ENCODE measurements at places on chromosomes 12 and 14.

DNA sequence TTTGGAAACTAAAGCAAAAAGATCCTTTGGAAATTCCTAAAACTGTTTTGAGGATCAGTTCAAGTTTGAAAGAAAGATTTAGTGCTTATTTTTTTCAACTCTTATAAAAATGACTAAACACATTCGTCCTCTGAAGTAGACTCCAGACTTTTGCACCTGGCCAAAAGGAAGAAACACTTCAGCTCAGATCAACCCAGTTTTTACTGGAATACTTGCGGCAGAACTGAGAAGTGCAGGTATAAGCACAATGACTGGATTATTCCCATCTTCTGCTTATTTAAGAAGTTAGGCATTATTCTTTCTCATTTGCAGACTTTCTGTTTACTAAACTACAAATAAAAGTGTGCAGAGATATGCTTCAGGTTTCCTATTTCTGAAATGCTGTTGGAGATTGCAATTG lies 41.9 kb downstream of the PDE6H start:
- no peak for DNase-seq

- DNase-seq: no peak
Measured at GRCh38 chr12:51915951-51916350, 8.6 kb downstream of the ACVRL1 start.

GRCh38 chr12:124456652-124457152 lies 110.7 kb downstream of the NCOR2 start:
- DNase-seq: no peak

DNA sequence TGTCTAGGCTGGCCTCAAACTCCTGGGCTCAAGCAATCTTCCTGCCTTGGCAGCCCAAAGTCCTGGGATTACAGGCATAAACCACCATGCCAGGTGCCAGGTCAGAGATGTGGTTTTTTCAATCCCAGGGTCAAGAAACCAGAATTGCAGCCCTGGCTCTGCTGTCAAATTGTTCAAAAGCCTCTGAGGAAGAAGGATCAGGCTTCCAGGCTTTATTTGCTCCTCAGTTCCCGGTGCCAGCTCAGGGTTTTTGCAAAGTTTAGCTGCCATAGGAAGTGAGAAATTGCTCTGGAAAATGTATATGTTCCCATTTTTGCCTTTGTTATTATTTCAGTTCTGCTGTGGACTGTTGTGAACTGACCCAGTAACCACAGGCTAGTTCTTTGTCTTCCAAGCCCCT lies 28.7 kb downstream of the WNT5B start:
- DNase-seq: no peak

DNA sequence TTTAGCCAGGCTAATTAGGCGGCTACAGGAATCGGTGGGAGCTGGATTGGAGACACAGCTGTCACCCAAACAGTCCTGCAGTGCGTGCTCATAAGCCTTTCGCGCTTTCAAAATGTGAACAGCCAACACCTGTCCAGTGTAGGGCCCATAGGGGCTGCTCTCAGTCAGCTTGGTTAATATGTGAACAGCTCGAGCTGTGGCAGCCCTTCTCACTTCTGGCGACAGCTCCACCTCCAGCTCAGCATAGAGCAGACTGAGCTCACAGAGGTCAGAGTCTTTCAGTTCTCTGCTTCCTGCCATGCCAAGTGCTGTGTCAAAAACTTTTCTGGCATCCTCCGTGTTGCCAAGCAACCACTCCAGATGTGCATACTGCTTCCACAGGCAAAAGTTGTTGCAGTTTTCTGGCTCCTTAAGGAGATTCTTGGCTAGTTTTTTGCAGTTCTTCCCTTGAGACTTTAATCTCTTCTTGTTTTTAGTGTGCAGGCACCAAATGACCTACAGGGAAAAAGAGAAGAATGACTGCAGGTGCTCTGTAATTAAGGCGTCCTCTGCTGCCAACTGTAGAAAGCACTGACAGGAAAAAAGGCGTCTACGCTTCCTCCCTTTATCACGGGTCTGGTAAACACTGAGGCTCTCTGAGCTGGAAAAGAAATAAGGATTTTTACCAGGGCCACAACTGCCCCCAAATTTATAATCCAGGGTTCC lies 32.5 kb downstream of the PSMC1 start:
- DNase-seq: no peak

- DNase-seq: no peak
Measured at GRCh38 chr14:21036751-21037150, 2.1 kb upstream of the RNASE13 start.

GRCh38 chr12:50353869-50354593 lies 42.4 kb downstream of the FAM186A start:
- no peak for DNase-seq

DNA sequence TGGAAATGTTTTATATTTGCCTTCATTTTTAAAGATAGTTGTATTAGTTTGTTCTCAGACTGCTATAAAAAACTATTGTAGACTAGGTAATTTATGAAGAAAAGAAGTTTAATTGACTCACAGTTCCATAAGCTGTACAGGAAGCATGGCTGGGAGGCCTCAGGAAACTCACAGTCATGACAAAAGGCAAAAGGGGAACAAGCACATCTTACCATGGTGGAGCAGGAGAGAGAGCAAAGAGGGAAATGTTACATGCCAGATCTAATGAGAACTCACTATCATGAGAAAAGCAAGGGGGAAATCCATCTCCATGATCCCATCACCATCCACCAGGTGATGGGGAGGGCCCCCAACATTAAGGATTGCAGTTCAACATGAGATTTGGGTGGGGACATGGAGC lies 35.5 kb upstream of the UNC79 start:
- DNase-seq: no peak

DNA sequence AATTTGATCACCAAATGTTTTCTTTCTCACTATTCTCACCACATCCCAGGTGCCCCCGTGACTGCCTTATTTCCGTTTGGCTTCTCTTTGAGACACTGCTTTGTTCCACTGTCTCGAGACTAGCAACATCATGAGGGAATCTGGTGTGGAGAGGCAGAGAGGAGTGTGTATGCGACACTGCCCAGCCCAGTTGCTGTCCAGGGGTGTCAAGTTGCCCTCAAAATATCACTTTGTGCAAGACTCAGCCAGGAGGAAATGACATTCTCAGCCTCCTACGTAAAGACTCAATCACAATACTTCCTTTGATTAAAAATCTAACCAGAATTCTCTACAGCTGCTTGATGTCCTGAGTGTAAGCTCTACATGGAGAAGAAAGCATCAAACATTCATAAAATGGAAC lies 48.2 kb upstream of the EEA1 start:
- DNase-seq: no peak

DNA sequence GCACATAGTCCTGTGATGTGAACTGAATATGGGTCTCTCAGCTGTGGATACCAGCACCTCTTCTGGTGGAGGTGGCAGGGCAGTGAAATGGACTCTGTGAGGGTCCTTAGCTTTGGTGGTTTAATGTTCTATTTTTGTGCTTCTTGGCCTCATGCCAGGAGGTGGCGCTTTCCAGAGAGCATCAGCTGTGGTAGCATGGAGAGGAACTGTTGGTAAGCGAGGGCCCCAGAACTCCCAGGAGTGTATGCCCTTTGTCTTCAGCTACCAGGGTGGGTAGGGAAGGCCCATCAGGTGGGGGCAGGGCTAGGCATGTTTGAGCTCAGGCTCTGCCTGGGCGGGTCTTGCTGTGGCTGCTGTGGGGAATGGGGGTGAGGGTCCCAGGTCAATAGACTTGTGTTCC lies 241.7 kb downstream of the AEBP2 start:
- DNase-seq: no peak

DNA sequence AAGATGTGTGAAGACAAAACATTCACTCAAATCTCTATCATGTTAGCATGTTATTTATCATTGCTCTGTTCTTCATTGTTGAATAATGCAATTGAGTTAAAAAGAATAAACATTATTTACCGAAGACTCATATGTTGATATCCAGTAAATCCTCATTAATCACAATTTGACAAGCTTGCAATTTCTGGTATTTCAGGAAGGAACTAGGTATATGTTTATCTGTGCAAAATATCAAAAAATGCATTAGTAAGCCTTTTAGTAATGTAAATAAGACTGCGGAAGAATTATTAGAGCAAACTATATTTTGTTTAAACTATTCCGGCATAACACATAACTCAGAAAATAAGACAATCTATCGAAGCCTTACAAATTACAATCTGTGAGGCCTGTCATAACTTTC lies 222.7 kb upstream of the NOVA1 start:
- DNase-seq: no peak

DNA sequence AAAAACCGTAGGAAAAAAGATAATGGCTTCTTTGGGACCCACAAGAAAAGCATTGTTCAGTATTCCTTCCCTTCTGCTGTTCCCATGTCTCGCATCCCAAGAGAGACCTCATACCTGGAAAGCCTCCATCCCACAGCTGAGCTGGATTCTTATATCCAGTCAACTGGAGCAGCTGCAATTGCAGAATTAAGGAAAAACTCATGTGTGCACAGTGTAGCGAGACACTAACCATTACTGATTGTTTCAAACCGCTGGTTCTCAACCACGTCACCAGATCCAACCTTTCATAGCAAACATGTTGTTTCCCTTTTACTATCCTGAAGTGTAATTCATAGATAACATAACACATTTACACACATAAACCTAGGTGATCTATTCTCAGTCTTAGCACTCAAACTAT lies 5.5 kb upstream of the RNASE10 start:
- no peak for DNase-seq

DNA sequence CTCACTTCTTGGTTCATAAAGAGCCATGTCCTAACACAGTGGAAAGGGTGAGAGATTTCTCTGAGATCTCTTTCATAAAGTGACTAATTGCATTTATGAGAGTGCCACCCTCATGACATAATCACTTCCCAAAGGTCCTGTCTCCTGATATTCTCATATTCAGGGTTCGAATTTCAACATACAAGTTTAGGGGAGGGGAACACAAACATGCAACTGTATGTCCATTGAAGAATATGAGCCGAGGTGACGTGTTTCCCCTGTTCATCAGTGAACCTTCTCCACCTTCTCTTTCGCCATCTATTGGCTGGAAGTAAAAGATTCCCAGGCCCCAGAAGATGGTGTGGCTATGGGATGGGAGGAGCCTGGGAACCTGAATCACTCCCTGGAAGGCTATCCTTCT lies 354.2 kb upstream of the ATP2B1 start:
- DNase-seq: no peak

DNA sequence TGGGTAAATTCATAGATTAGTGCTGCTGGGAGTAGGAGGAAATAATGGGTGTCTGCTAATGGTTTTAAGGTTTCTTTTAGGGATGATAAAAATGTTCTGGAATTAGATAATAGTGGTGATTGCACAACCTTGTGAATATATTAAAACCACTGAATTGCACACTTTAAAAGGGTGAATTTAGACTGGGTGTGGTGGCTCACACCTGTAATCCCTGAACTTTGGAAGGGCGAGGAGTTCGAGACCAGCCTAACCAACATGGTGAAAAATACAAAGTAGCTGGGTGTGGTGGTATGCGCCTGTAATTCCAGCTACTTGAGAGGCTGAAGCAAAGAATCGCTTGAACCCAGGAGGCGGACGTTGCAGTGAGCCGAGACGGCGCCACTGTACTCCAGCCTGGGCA lies 1.3 kb downstream of the RAD52 start:
- DNase-seq: no peak

GRCh38 chr12:103441437-103442181 lies 54.2 kb downstream of the C12orf42 start:
- DNase-seq: no peak

DNA sequence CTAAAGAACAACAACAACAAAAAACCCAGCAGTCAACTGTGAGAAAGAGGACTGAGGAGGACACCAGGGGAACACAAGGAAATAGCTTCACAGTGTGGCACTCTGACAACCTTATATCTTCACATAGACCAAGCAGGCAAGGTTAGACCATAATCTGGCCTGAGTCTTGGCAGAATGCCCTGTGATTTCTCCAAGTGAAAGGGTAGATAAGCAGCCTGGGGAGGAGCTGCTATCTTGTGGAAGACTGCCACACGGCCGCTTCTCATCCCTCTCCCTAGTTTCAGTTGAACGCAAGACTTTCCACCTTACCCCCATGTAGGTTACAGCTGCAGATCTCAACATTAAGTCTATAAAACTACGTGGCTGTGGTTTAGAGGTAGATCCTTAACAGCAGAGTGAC lies 3.7 kb downstream of the SLC25A21 start:
- no peak for DNase-seq

- DNase-seq: peak; percentile 82
Measured at GRCh38 chr12:107607464-107608392, 77.9 kb upstream of the PWP1 start.

DNA sequence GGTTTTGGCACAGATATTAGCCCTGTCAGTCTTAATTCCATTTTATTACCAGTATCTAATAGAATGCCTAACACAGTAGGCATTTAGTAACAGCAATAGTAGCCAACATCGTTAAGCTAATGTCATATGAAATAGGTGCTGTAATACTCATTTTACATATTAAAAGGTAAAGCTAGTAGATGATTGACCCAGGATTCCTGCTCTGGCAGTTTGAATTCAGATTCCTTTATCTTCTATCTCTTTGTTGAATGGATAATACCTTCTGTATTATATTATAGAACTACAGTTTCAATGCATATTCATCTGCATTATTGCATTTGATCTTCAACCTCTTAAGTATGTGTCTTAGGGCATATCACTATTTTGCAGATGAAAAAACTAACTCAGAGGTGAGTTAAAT lies 2.9 kb downstream of the ATL1 start:
- DNase-seq: no peak

- DNase-seq: no peak
Measured at GRCh38 chr14:88947646-88948598, 123.5 kb downstream of the TTC8 start.

- DNase-seq: no peak
Measured at GRCh38 chr14:68655911-68656316, 137.0 kb downstream of the ZFP36L1 start.

- peak; percentile 19 for DNase-seq
Measured at GRCh38 chr14:95564060-95564459, 29.2 kb downstream of the GLRX5 start.

DNA sequence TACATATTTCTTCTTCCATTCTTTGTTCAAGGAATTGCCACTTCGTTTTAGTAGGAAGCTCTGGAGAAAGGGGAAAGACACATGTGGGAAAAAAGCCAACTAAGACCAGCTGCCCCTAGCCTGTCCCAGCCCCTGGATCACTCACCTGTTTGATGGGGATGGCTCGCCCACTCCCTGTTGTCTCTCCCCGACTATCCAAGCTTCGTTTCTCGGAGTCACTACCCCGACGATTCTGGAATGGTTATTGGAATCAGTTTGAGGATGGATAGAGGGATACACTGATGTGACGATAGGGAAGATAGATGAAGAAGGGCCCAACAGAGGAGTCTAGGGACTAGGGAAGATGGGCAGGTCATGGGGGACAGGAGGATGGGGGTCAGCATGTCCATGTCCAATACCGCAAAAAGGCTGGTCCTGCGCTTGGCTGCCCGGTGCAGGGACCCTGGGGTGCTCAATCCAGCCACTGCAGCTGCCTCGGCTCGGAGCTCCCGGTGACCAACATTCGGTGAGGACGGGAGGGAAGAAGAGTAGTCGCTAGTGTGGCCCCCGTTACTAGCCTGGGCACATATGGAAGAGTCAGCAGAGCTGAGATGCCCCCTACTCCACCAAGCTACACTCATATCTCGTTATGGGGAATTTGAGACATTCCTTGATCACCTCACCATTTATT lies 7.0 kb downstream of the AGAP2 start:
- DNase-seq: no peak

- no peak for DNase-seq
Measured at GRCh38 chr14:54805070-54805444, 97.6 kb downstream of the GCH1 start.

Measured in AG08396 (cell line).